ENCODE measurements at places on chromosomes 7 and 10.

DNA sequence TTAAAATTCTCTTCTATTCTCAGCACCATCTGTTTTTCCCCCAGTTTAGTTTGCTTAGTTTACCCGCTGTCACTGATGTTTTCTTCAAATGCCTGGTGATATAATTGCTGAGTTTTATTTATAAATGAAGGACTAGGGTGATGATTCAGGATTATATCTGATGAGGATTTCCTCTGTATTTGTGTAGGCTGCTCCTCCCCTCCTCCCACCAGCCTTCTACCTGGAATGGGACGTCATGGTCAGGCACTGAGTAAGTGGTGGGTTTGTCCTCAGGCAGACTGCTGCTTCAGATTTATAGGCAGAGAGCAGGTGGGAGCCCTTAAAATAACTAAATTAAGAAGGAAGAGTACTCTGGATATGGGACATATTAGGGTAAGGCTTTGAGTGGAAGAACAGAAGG, 35.8 kb downstream of the PALS2 start:
- no peak for DNase-seq

GRCh38 chr10:131183546-131184045, 127.9 kb downstream of the TCERG1L start:
- DNase-seq = no peak

GRCh38 chr7:45219801-45220435, 62.3 kb downstream of the RAMP3 start:
- no peak for DNase-seq

- no peak for DNase-seq
Observed at GRCh38 chr7:50145226-50145625, 52.2 kb upstream of the ZPBP start.

DNA sequence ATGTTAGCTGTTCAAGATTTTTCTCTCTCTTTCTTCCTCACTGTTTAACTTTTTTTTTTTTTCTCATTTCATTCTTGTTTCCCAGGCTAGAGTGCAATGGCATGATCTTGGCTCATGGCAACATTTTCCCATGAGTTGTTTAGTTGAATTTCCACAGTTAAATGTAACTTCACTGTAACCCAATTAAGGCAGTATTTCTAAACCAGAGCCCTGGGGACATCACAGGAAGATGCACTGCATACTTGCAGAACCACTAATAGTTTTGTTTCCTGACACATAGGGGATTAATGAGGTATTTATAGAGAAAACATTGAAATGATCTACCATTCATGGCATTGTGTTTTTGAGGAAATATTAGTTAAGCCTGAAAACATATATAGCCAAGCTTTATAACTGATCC, 795.6 kb upstream of the GHITM start:
- DNase-seq = no peak

DNA sequence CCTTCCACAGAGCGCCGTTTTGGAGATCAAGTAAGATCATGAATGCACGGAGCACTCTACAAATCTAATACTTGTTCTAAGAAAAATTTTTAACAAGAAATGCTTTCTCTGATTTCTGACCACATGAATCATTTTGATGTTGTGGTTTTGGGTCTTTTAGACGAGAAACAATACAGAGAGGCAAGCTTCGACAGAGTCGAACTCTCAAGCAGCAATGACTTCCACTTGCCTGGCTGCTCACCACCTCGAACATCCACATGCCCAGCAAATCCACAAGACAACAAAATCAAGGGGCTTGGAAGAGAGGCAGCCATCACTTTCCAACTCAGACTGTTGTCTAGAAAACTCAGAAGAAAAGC, 69.4 kb upstream of the GSDME start:
- DNase-seq = no peak

DNA sequence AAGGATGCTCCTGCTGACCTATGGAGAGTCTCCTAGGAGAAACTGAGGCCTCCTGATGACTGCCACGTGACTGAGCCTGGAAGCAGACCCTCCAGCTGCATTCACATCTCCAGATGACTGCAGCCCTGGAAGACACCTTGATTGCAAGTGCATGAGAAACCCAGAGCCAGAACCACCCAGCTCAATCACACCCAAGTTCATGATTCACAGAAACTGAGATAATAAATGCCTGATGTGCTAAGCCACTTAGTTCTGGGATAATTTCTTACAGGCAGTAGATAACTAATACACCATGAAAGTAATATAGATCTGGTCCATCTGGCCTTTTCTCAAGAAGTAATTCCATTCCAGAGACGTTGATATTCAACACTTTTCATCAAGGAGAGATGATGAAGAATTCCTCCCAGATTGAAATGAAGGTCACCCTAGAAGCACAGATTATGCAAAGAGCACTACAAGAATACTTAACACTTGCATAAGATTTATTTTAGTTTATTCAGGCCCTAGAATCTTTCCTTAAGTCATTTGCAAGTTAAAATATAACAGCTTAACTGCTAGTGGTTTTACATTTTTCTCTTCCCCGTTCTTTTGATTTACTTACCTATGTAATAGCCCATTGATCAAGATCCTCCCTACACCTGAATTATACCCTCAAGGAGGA, 208.2 kb upstream of the INHBA start:
- DNase-seq = no peak

DNA sequence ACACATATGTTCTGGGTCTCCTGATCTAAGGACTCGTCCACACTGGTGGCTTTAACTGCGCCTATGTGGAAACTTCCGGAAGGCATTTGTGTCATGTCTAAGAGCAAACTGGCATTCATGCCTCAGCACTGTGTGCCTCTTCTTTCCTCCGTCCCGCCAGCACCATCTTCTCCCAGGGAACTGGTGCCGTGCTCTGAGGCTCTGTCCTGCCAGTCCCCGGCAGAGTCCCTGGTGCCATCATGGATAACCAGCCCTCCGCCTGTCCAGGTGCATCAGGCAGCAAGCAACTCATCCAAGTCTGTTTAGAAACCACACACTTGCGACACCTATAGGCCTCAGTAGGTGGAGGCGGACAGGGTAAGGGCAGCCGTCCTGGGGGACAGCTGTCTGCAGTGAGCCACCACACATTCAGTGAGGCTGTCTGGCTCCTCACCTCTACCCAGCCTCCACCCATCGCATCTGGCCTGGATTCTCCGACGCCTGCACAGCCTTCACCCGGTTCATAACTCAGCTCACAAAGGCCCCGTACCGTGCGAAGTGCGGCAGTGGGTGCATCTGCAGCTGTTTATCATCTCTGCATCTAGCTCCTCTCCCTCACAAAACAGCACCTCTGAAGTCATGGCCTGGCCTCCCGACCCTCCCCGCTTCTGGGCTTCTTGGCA, 162.7 kb downstream of the DIP2C start:
- no peak for DNase-seq

GRCh38 chr10:58322072-58322834, 12.6 kb upstream of the UBE2D1 start:
- DNase-seq = no peak

GRCh38 chr7:84677117-84677732, 482.6 kb upstream of the SEMA3A start:
- DNase-seq = no peak

- peak; percentile 63 for DNase-seq
Observed at GRCh38 chr7:55593515-55594318, 21.4 kb upstream of the VOPP1 start.

DNA sequence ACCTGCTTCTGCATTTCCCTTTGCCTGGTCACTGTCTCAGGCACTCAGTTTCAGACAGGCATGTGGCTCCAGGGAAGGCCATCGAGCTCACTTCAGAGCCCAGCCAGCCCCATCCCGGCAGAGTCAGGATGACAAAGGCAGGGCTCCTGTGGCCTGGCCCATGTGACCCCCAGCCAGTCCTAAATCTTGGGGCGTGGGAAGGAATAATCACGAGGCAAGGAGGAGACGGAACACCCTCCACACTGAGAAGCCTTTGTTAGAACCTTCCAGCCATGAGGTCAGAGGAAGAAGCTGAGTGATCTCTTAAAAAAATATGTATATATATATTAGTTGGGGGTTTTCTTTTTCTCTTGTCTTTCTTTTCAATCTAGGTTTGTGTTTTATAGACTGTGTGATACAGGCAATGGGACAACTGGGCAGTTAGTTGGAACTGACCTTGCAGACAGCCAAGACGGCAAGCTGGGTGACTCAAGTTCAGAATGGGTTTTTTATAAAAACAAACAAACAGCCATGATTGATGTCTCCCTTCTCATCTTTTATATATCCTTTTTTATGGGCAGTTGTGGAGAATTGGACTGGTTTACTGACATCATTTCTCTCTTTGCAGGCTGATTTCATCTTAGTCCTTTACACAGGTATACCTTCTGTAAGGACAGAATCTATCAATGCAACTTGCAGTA, 60.8 kb downstream of the CHN2 start:
- no peak for DNase-seq

- DNase-seq = no peak
Observed at GRCh38 chr10:112447620-112447928, 559 bp downstream of the VTI1A start.

GRCh38 chr10:119025336-119025735, 4.2 kb upstream of the NANOS1 start:
- DNase-seq = no peak

GRCh38 chr7:76347710-76348109, 11.1 kb downstream of the YWHAG start:
- no peak for DNase-seq

- no peak for DNase-seq
Observed at GRCh38 chr7:70573071-70573661, 558.8 kb upstream of the GALNT17 start.

- peak; percentile 17 for DNase-seq
Observed at GRCh38 chr10:130300608-130301020, 164.4 kb downstream of the GLRX3 start.

- no peak for DNase-seq
Observed at GRCh38 chr7:129167817-129168216, 20.6 kb upstream of the SMO start.

DNA sequence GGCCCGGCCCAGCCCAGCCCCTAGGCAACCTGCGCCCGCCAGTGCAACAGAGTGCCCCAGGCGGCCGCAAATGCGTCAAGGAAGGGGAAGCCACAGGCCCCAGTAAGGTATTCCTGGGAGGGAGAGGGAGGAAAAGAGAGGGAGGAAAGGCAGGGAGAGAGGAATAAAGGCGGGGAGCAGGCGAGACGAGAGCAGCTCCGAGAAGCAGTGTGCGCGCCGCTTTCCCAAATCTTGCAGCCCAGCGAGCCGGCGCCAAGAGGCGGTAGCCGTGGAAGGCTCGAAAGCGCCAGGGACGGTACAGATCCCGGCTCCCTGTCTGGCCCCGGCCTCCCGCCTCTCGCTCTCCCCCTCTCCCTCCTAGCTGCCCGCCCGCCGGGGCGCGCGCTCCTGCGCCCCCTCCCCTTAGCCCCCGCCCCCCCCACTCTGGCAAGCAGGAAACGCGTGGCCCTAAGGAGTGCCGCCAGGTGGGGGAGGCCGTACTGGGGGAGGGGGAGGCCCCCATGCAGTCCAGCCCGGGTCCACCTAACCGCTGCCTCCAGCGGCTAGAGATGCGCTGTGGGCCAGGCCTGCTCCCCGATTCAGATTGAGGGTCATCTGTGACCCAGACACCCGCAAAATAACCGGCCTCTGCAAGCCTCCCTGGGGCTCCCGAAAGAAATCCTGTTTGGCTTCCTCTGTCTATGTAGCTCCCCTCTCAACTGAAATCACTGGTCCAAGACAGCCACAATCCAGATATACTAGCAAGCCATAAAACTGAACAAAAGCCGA, 4.3 kb downstream of the HOXA10 start:
- DNase-seq = no peak

DNA sequence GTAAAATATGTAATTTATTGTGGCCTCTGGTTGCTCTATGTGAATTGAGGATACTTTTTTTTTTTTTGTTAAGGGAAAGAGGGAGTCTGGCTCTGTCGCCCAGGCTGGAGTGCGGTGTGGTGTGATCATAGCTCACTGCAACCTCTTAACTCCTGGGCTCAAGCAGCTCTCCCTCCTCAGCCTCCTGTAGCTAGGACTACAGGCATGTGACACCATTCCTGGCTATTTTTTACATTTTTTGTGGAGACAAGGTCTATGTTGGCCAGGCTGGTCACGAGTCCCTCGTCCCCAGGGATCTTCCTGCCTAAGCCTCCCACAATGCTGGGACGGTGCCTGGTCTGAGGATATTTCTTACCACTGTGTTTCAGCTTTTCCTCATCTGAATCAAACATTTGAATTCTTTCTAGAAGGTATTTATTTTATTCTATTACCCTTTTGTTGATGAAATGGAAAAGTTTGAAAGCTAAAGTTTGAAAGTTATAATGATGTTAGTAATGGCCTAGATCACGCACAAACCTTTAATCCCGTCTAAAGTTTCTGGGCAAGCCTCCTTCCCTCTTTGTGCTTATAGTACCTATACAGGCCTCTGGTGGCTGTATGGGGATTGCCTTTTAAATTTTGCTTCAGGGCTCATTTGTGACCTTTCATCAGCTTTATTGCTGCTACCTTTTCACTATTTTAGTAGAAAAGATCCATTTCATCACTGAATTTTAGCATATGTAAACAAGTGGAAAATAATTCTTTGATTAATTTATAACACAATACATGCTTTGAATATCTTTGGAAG, 2.0 kb downstream of the IFRD1 start:
- no peak for DNase-seq

DNA sequence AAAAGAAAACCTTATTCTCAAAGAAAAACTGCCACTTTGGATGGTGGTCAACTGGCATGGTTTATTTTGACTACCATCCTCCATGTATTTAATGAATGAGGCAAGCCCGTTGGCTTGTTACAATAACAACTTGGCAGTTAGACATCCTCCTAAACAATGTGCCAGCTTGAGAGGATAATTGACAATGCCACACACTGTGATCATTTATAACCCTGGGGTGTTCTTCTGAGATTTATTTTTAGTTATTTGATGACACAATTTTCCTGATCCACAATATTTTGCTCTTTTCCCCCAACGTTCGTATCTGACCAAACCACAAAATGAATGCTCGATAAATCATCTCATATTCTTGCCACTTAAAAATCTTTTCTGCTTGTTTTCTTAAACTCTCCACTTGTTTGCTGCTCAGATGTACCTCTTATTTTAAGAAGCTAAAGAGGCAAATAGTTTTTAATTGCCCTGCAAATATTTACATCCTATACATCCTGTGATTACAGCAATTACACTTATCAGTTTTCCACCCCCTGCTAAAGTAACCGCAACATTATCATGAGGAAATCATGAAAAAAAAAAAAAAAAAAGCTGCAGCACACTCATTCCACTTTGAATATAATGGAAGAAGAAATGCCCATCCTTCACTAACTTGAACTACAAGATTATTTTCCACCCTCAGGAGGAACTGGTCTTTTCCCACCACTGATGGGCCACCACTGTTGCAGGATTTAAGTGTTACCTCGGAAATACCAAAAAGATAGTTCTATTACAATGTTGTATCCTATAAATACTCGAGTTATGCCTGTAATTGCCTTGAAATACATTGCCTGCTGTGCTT, 119.9 kb downstream of the MBL2 start:
- DNase-seq = no peak

- DNase-seq = no peak
Observed at GRCh38 chr10:123139521-123140163, 3.9 kb downstream of the HMX3 start.

DNA sequence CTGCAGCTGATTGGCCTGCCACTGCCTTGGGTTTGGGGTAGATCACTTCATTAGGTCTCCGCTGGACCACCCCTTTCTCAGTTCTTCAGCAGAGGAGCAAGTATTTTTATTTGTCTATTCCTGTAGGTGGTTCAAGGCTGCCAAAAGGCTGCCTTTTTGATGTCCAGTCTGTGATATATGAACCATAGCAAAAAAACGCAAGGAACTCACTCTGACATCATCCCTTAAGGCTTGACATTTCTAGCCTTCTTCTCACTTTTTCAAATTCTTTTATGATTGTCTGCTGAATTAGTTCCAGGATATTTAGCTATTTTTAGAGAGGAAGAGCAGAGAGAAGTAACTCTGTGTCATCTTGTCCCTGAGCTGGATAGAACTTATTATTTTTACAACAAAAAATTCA, 269.2 kb downstream of the BAMBI start:
- DNase-seq = no peak
